SK-MEL-5 (cell line): ENCODE measurements at places on chromosomes 6 and 20. TPM values are rescaled to one million over a fixed set of nuclear protein-coding genes. Genes with fewer than 3 reads are reported as not detected.
A peak's percentile ranks its signal among the peaks of the same experiment; 100 is the strongest.

Gene EPHA7
- 4.9 and 5.7 TPM in 2 replicates for total RNA-seq

Gene DUSP22
- total RNA-seq = 31.1 and 32.4 TPM in 2 replicates

GRCh38 chr20:33431797-33432381, 11.7 kb downstream of the SNTA1 start:
- DNase-seq = no peak

GRCh38 chr6:125839471-125839870, 48.7 kb downstream of the NCOA7 start:
- DNase-seq = peak; percentile 89

- DNase-seq = no peak
Measured at GRCh38 chr6:25428758-25429317, 149.7 kb downstream of the CARMIL1 start.

GRCh38 chr6:52571099-52571755, 5.6 kb downstream of the TRAM2 start:
- DNase-seq = no peak

DNA sequence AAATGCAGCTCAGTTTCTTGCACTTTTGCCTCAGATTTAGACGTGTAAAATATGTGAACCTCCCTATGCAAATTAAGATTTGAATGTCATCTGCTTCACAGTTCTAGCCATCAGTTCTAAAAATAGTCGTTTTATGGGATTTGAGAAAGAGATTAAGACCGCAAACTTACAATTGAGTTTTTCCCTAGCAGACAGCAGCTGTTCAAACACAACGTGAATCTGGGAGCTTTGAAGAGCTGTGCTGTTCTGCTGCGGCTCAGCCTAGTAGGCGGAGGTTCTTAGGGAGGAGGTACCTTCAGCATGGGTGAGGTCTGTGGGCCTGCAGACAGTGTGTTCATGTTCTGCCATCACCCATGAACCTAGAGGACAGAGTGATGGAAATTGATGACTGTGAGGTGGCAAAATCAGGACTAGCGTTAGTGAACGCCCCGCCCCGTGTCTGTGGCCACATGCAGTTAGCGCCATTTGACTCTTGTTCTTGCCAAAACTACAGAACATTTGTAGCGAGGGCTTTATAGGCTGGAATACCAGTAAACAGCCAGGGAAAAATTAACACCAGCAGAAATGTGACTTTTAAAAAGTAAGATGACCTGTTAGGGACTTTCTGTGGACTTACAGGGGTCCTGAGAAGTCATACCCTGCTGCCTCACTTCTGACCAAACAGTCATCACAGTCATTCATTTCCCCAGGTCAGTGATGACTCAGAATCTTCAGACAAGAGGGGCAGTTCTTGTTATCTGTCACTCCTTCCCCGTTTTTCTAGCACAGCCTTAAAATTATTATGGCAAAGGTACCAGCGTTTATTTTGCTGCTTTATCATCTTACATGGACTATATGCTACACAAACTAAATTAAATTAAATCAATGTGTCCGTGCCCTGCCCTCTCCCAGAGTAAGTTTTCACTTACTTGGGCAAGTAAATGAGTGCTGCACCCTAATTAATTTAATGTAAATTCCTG, 84.3 kb upstream of the TMEM181 start:
- no peak for DNase-seq

- DNase-seq = no peak
Measured at GRCh38 chr6:135244805-135245204, 63.7 kb downstream of the MYB start.

- no peak for DNase-seq
Measured at GRCh38 chr6:126341126-126341525, 1.2 kb downstream of the CENPW start.
